ENCODE measurements at places on chromosomes 2 and 18.

GRCh38 chr18:72866442-72866900 lies 1.3 kb downstream of the NETO1 start:
- no peak for DNase-seq

DNA sequence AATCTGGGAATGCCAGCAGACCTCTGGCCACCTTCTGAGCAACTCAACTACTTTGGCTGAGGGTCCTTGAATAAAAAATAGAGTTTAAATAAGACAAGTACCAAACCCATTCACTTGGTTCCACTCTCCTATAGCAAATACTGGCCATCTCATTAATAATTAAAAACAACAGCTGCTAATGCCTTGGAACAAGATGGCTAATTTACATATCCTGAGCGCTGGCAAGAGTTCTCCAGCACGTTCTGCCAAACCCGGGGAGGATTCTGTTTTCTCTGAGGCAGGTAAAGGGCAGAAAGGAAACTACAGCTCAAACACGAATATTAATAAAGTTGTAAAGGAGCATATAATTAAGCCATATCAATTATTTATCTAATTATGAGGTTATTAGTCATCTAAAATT lies 1123.7 kb downstream of the TDRD15 start:
- no peak for DNase-seq

- DNase-seq: peak; percentile 66
Measured at GRCh38 chr2:240893363-240893844, 2.6 kb downstream of the MAB21L4 start.

GRCh38 chr2:161141033-161141432 lies 19.2 kb upstream of the TANK start:
- DNase-seq: no peak

DNA sequence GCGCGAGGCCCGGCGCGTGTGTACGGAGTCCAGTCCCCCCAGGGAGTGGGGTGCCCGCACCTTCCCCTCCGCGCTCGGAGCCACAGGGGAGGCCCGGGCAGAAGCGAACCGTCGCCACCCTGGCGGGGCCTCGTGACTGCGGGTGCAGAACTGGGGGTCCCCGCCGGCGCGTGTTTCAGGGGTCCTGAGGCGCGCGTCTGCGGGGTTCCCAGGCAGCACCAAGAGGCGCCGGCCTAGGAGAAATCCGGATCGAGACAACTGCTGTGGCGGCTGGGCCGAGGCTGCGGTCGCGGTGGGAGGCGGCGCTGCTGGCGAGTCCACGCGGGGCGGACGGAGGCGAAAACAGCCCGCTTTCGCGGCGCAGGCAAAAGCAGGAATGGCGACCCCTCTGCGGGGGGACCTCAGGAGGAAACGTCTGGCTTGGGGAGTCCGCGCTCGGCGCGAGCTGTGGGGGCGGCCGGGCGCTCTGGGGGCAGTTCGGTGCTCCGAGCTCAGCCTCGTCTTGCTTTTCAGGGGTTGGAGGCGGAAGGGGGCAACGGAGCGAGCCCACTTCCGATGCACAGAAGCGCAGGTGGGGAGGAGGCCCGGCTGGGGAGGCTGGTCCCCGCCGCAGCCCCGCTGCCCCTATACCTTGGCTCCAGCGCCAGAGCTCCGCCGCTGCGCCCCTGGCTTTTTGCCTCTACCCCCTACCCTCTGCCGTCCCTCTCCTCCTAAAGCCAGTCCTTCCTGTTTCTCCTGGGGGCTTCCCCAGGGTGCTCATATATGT lies 81.5 kb upstream of the LDLRAD4 start:
- no peak for DNase-seq

GRCh38 chr2:69191634-69192033 lies 178.7 kb downstream of the ANTXR1 start:
- DNase-seq: no peak

GRCh38 chr2:128058114-128058513 lies 30.3 kb upstream of the SAP130 start:
- no peak for DNase-seq

- DNase-seq: no peak
Measured at GRCh38 chr2:46369783-46370182, 72.6 kb downstream of the EPAS1 start.

- no peak for DNase-seq
Measured at GRCh38 chr2:185862657-185863398, 124.2 kb downstream of the FSIP2 start.

DNA sequence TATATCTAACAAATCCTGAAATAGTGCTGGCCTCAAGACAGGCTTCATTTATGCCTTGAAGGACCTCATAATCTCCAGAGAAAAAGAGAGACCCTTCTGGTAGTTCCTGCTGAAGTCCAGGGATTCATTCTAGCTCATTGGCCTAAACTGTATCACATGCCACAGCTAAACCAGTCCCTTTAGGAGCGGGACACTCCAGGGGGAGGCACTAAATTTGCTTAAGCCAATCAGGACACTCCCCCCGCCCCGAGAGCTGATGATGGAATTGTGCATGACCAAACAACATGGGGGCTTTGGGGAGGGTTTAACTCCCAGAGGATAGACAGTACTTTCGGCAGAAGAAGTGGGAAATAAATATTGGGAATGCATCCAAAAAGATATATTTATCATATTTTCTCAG lies 36.4 kb upstream of the CXCR4 start:
- no peak for DNase-seq

DNA sequence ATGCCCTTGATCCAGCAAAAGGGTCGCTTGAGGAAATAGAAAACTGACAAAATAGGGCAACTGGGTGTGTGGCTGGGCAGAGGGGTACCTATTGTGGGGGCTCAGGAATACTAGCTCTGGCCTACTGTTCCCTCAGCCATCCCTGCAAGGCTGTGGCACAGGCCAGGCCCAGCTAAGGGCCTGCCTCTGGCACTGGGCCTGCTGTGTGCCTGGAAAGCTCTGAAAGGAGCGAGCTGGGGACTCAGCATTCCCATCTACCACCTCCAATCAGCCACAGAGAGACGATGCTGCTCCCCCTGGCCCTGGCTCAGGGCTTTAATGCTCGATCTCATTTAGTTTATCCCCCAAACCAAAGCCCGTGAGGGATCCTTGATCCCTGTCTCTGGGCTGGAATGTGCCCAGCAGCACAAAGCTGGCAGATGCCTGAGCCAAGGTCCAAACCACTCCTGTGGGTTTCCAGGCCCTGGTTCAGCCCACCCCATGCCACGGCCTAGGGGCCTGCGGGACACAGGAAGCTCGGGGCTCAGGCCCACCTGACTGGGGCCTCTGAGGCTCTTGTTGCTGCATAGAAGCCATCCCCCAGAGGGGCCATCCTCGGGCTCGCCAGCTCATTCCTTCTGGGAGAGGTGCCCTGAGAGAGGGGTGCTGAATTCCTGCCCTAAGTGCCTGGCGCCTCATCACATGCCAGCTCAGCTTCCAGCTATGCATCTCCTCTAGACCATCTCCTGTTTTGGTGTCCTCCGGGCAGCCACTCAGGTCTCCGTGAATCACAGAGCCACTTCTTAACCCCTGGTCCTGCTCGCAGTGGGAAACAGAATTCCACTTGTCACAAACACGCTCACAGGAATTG lies 43.0 kb upstream of the KCNF1 start:
- DNase-seq: no peak

Data from activated CD4-positive, alpha-beta T cell treated with anti-CD3 and anti-CD28 coated beads for 24 hours (primary cell).